ENCODE measurements at places on chromosomes 7 and 10.

DNA sequence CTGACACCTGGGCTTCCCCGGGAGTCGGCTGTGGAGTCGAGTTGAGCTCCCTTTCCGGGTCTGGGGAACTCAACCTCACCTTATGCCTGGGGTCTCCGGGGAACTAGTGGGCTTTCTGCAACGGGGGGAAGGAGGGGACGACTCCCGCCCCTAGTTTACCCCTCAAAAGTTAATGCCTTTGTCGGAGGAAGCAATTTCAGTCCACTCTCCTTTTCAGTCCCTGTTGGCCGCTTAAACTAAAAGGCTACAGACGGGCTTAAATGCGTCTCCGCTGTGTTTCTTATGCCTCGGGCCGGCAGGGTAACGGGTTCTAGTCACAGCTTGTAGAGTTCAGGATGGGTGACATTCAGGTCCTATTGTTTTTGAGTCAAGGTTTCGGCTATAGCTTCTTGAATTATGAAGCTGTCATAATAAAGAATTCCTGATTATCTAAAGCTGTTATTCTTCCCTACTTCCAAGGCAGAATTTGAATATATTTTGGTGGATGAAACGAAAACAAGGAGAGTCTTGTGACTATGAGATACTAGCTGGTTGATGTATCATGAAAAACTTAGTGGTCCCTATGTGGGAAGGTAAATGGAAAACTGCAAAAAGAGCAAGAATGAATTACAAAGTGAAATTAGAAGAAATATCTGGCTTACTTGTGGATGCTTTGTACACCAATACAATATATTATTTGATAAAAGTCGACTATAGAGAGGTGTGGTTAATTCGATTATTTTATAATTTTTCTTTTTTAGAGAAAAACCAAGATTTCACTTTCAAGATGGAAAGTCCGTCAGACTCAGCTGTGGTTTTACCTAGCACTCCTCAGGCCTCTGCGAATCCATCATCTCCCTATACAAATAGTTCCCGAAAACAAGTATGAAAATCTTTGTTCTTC, 495 bp downstream of the SFR1 start:
- no peak for DNase-seq

DNA sequence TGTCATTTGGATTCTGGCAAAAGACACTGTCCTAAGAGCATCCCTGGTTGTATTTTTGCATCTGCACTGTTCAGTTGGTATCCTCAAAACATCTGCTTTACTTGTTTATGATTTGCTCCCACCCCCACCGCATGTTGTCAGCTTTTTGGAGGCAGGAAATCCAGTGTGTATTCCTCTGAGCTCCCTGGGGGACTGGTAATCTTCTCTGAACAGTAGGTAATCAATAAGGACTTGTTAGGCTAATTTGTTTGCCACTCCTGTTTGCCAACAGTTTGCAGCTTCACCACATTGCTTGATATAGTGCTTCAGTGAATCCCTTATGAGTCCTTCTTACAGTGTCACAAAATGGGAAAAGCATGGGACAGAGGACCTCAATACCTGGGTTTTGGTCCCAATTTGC, 49.1 kb downstream of the FEZF1 start:
- no peak for DNase-seq

- no peak for DNase-seq
These were observed 72.5 kb upstream of the EGFR start for GRCh38 chr7:54946271-54946670.

- no peak for DNase-seq
These were observed 119.5 kb downstream of the SEC23IP start for GRCh38 chr10:120012131-120012400.

DNA sequence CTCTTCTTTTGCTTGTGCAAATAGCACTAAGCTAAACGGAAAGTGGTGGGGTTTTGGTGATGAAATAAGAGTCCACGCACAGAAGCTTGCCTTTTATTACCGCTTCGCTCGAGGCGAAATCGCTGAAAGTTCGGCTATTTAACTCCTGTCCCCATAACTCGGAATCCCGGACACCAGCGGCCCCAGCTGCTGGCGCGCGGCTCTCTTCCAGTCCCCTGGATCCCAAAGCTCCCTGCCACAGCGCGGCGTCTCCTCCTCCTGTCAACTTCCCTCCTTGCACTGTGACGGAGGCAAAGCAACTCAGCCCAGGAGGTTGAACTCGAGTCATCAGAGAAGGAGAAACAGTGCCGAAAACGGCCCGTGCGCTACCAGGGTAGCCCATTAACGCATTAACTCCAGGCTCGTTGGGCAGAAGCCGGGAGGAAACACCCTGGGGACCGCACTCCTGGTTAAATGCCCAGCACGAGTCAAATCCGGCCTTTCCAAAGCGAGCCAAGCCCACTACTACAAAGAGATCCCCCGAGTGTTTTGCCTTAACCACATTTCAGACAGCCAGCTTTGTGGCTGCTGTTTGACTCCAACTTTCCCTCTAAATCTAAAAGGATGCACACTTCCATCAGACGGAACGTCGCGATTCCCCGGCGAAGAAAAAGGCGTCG, 1.3 kb downstream of the SEMA3D start:
- DNase-seq: peak; percentile 39

GRCh38 chr10:71042699-71043098, 154.3 kb upstream of the PCBD1 start:
- DNase-seq: no peak

- DNase-seq: no peak
These were observed 64.2 kb downstream of the SORBS1 start for GRCh38 chr10:95496951-95497350.

DNA sequence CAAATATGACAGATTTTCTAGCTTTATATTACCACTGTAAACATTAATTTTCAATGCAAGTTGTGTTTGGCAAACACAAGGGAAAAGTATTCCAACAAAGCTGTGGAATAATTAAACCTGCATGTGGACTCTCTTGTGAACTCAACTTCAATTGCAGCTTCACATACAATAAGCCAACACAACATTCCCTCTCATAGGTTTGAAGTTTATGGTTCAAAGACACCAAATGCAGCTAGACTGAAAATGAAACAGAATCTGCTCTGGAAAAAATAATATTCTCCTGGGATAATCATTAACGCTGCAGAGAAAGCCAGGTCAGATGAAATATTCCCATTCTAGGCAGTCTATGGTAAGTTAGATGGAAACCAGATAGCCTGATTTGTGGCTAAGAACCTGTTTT, 105.8 kb upstream of the VIPR2 start:
- no peak for DNase-seq

DNA sequence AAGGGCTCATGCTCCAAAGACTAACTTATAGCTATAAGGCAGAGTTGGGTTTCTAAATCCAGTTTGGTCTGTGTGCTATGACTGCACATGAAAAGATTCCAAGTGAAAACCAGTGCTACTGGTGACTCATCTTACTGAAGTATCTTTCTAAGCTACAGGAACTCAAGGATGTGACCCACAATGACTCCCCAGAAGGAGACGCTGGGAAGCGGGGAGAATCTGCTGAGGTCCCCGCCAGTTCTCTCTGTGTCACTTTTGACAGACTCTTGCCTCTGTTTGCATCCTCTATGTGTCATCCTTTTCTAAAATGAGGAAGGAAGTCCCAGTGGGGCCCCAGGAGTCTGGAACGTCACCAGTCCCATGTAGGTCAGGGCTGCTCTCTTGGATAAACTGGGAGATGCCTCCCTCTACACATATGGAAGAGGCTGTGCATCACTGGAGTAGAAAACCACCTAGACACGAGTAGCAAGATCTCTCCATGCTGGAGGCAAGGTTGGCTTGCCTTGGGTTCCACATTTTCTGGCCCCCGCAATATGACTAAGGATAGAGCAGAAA, 28.8 kb upstream of the GPR26 start:
- DNase-seq: no peak

GRCh38 chr7:51354897-51355296, 38.3 kb upstream of the COBL start:
- no peak for DNase-seq

GRCh38 chr7:101919363-101920115, 102.1 kb downstream of the CUX1 start:
- no peak for DNase-seq

DNA sequence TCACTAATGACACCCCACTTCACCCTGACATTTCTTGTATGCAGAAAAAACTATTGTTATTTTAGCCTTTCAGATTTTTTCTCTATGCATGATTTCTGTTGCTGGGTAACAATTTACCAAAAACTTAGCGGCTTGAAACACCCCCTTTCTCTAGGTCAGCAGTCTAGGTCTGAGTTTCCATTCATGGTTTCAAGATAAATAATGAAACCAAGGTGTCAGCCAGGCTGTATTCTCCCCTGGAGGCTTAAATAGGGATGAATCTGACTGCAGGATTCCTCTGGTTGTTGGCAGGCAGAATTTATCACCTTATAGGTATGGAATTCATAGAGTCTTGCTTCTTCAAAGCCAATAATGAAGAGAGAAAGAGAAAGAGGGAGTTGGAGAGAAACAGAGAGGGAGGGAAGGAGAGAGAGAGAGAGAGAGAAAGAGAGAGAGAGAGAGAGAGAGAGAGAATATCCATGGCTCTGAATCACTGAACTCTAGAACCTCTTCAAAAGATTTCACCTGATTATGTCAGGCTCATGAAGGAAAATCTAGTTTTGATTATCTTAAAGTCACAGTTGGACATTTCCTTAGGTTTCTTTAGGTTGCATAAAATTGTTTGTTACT, 1224.6 kb upstream of the LRRTM3 start:
- DNase-seq: no peak

GRCh38 chr7:150360363-150361058, 8.1 kb upstream of the REPIN1 start:
- DNase-seq: no peak

GRCh38 chr7:158843771-158844170, 12.6 kb upstream of the DYNC2I1 start:
- no peak for DNase-seq

GRCh38 chr10:92916433-92916832, 68.1 kb downstream of the EXOC6 start:
- DNase-seq: no peak

DNA sequence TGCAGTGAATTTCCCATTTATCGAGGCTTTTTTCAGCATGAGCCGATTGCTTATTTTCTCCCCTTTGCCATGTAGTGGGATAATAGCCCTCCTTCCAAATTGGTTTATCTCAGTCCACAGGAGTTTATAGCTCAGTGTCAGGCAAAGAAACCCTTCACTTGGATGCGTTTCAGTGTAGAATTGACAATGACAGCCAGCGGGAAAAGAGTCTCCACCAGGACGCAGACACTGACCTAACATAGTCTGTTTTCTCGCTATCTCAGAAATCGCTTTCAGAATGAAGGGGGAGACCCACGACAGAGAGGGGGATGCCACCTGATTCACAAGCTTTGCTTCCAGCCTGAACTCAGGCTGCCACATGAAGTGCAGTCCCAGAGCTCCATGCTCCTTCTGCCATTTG, 43.5 kb upstream of the TCERG1L start:
- DNase-seq: no peak

- DNase-seq: no peak
These were observed 176.2 kb downstream of the GNAT3 start for GRCh38 chr7:80335511-80336231.

Data from urinary bladder (tissue), 4 donors.